Caco-2 (cell line): ENCODE measurements at places on chromosomes 6 and 20. TPM values are rescaled to one million over a fixed set of nuclear protein-coding genes. Genes with fewer than 3 reads are reported as not detected.
A peak's percentile ranks its signal among the peaks of the same experiment; 100 is the strongest.

DNA sequence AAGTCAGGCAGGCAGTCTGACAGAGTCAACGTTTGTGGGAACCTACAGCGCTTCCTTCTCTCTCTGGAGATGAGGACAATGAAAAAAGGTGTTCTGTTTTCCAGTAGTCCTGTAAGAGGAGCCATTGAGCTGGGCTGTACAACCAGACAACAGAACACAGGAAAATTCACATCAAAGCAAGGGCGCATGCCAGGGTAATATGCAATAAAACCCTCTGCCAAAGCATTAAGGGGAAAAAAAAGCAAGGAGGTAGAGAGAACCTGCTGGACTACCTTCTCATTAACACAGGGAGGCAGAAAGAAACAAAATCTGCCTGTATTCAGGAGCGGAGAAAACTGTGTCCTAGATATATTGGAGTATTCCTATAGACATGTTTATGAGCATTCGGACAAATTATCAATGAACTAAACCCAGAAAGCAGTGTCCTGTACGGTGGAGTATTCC, 1.3 kb downstream of the RNF24 start:
- peak overlapping the region; percentile 80 for H3K4me3 ChIP-seq
- H3K27me3 ChIP-seq = no peaks in the 10 kb centered on the region
- DNase-seq = peak; percentile 64
- H3K4me1 ChIP-seq = peaks cover 37% of the 10 kb centered on the region
- H3K27ac ChIP-seq = no peak overlapping the region

DNA sequence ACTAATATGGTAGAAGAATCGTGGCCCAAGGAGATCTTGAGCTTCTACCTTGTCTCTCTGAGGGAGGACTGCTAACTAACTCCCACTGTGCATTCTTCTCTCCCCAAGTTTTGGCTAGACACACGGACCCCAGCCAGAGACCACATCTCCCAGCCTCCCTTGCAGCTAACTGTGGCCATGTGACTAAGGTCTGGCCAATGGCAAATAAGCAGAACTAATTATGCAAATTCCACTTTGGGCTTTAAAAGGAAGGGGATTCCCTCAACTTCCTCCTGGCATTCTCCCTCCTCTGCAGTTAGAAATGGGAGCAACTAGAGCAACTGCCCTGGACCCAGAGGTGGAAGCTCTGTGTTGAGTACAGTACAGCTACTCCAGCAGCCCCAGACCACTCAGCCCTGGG, 15.4 kb downstream of the BPIFA2 start:
- no peaks in the 10 kb centered on the region for H3K36me3 ChIP-seq
- H3K27me3 ChIP-seq = no peaks in the 10 kb centered on the region
- H3K27ac ChIP-seq = no peak overlapping the region
- DNase-seq = no peak

- DNase-seq = no peak
- no peaks in the 10 kb centered on the region for H3K27me3 ChIP-seq
- no peak overlapping the region for H3K4me3 ChIP-seq
- no peaks in the 10 kb centered on the region for H3K36me3 ChIP-seq
- peaks cover 56% of the 10 kb centered on the region for H3K4me1 ChIP-seq
Measured at GRCh38 chr6:158847012-158847529, 27.9 kb upstream of the EZR start.

- DNase-seq = no peak
- H3K27ac ChIP-seq = no peak overlapping the region
- H3K27me3 ChIP-seq = no peaks in the 10 kb centered on the region; the same call in 1 of the 2 replicates
- no peaks in the 10 kb centered on the region for H3K36me3 ChIP-seq
- no peaks in the 10 kb centered on the region for H3K4me1 ChIP-seq
- no peak overlapping the region for H3K4me3 ChIP-seq
Measured at GRCh38 chr20:3701061-3701998, 11.1 kb downstream of the SIGLEC1 start.

Gene LCA5
- total RNA-seq = 10.9 and 12.2 TPM in 2 replicates
